ENCODE measurements at places on chromosomes 5 and 9.

DNA sequence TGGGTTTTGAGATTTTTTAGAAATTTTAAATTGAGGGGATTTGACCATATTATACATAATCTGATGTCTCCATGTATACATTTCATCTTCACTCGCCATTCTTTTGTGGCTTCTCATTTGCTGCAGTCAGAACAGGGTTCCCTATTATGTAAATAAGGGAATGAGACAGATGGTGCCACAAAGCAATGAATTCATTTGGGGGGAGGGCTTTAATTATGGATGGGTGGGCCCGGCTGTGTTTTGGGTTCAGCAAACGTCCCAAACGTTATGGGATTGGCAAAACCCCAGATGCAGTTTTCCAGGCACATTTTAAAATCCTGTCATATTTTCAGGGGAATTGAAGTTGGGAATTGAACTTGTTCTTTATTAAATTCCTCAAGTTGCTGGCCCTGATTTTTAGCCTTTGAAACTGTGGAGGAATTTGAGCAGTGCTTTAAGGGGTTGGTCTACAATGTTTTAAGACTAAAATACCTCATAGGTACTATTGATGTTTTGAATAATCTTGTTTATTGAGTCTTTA, 558.5 kb upstream of the ZNF462 start:
- DNase-seq: no peak

- DNase-seq: no peak
These were observed 10.5 kb upstream of the NACC2 start for GRCh38 chr9:136105398-136106135.

- no peak for DNase-seq
These were observed 22.3 kb downstream of the TRAF1 start for GRCh38 chr9:120904061-120904977.

GRCh38 chr5:134177369-134178095, 782 bp upstream of the SKP1 start:
- DNase-seq: no peak

GRCh38 chr9:120839146-120839545, 3.6 kb downstream of the PSMD5 start:
- no peak for DNase-seq

DNA sequence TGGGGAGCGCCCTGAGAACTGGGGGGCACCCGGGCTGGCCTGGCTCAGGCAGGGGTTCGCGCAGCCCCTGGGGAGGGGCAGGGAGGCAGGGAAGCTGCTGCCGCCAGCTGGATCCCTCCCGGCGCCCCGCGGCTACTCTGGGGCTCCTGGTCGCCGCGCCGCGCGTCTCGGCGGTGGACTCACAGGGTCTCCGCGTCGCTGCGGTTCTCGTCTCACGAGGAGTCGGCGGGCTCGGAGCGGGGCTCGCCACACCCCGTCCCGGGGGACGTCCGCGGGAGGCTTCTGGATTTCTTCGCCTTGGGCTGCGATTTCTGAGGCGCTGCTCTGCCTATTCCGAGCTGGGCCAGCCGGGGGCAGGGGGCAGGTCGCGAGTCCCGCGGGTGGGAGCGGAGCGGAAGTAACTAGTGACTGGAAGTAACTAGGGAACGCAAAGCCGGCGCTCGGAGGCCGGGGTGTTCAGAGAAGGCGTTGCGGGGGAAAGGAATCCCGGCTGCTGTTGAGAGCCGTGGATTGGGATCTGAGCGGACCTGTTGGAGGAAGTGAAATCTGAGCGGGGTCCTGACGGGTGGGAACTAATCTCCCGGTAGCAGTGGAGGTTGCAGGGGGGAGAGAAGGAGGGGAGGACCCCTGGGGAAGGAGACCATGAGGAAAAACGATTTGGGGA, 511 bp downstream of the CYSTM1 start:
- peak; percentile 40 for DNase-seq

Data from activated gamma-delta T cell treated with anti-CD3 and anti-CD28 coated beads, Interleukin-2, amount 50 U/mL, for 16 hours (primary cell).